Kidney (tissue), 22 donors: ENCODE measurements at places on chromosomes 1 and 21. TPM values are rescaled to one million over a fixed set of nuclear protein-coding genes. Genes with fewer than 3 reads are reported as not detected.

The BLACAT1 gene
- 0.37 TPM for polyA plus RNA-seq

The HFM1 gene
- polyA plus RNA-seq, result 1.2 TPM

The ERVH48-1 gene
- polyA plus RNA-seq, result not detected

The ADAMTS5 gene
- polyA plus RNA-seq, result 1.7 TPM

The FAM72D gene
- polyA plus RNA-seq, result 0.24 TPM

The VWA5B1 gene
- 0.69 TPM for polyA plus RNA-seq

The TNNT2 gene
- 117 TPM for polyA plus RNA-seq
